Right renal pelvis (tissue), 4 donors: ENCODE measurements at places on chromosomes 16 and 17.

DNA sequence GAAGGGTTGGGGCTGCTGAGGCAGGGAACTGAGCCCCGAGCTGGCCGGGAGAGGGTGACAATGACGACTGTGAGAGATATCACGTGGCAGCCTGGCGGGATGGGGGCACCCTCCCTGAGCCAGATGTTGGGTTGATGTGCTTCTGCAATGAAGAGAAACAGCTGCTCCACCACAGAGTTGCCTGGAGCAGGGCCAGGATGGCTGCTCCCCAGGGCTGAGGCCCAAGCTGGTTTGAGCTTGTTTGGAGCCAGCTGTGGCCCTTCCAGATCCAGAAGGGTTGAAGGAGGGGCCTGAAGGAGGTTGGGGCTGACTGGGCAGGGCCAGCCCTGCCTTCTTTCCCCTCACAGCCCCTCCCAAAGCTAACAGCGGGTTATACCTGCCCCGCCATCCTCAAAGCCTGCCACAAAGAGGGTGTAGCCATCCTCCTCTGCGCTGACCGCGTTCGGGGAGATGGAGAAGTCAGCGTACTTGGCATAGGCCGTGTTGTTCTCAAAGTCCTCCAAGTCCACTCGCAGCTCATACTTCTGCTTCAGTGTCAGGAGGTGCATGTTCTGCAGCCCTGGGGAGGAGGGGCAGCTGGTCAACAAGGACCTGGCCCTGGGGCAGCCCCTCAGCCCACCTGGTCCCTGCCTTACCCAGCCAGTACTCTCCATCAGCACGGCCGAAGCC is 2.1 kb downstream of the MFAP4 start:
- peak; percentile 81 for DNase-seq

DNA sequence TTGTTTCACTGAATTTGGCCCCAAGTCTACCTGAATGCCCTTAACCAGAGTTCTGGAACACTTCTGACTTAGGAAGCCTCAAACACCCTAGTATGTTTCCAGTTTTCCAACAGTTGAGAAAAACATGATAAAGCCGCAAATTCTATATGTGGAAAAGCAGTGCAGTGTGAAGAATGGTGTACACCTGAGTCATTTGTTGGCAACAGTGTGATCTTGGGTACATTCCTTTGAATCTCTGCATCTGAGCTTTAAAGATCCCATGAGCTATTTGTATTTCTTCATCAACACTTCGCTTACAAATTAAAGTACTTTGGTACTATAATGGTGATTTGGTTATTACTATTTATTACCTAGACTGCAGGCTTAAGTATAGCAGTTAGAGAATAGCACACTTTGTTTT is 93.6 kb upstream of the TBX2 start:
- DNase-seq: no peak

DNA sequence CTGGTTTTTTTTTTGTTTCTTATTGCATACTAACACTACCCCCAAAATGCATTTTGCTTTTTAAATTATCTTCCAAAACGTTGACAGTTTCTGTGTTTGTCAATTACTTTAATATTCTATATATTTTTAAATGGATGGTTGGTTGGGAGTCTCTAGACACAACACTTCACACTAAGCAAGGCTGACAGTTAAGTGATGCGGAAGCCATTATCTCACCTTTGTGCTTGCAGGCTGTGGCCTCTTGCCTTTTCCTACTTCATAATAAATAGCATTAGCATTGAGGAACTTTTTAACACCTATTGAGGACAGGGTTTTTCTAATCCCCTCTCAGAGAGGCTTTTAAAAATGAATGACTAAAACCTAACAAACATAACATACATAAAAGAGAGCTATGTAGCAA is 280.8 kb upstream of the TBX2 start:
- no peak for DNase-seq

DNA sequence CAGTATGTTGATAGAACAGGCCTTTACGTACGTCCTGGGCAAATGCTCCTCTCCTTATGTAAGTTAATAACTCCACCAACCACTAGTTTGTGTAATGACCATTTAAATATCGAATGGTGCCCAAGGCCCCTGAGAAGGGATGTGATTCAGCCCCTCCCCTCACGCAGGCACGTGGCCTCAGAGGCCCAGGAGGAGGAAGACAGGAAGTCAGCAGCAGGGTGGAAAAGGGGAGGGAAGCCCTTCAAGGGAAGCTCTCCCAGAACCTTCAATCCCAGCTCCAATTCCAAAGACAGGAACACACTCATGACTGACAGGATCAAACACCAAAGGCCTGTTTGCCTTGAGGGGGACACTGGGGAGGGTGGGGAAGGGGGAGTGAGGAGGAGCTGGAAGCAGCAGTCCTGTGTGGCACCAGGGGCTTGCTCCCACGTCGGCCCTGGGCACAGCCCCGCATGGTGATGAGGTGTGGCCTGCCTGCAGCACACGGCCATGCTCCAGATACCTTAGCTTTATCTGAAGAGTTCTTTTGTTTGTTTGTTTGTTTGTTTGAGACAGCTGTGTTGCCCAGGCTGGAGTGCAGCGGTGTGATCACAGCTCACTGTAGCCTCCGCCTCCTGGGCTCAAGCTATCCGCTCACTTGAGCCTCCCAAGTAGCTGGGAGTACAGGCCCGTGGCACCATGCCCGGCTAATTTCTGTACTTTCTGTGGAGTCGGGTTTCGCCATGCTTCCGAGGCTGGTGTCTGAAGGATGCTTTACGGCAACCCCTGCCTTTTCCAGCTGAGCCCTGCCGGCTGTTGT is 105.0 kb downstream of the ZNF778 start:
- no peak for DNase-seq

- DNase-seq: no peak
These were observed 6.2 kb downstream of the EFNB3 start for GRCh38 chr17:7711051-7711755.

DNA sequence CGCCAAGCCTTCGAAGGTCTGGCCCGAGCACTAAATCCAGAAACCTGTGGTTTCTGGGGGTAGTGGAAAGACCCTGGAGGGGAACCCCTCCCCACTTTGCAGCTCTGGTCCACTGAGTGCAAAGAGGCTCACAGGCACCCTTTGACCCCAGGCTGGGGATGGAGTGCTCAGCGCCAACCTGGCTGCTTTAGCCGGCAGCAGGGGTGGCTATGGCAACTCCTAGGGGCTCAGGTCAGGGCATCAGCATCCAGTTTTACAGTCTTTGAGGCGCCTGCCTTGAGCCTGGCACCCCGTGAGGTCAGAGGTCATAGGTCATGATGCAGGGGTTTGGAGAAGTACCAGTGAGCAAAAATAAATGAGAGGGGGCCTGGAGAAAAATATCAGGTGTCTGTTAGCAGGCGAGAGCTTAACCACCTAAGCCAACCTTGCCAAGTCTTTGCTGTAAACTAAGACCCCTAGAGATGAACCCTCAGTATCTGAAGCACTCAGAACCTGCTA is 17.9 kb downstream of the CA7 start:
- DNase-seq: no peak
